ENCODE measurements at places on chromosomes 5 and 9. TPM values are rescaled to one million over a fixed set of nuclear protein-coding genes. Genes with fewer than 3 reads are reported as not detected.

QRFP gene
- total RNA-seq = 0.24 TPM

ZBTB5 gene
- 11.9 TPM for total RNA-seq

SEMA4D gene
- total RNA-seq = 20.9 TPM

SPRY4 gene
- total RNA-seq = 10.7 TPM

SNCB gene
- 0.89 TPM for total RNA-seq

BAAT gene
- not detected for total RNA-seq

BTNL8 gene
- 39.2 TPM for total RNA-seq

SLC36A3 gene
- not detected for total RNA-seq

GPRIN1 gene
- 2.4 TPM for total RNA-seq

IGFBPL1 gene
- 0.63 TPM for total RNA-seq

FYB1 gene
- 13.1 TPM for total RNA-seq

AIF1L gene
- 5.0 TPM for total RNA-seq

IL33 gene
- 25.1 TPM for total RNA-seq

IL3 gene
- total RNA-seq = not detected

ZDHHC11 gene
- 7.0 TPM for total RNA-seq

HTR1A gene
- total RNA-seq = not detected

MSX2 gene
- 0.66 TPM for total RNA-seq

CA9 gene
- total RNA-seq = 1.7 TPM

MCTP1 gene
- 12.3 TPM for total RNA-seq

LHFPL2 gene
- 63.6 TPM for total RNA-seq

GFPT2 gene
- total RNA-seq = 1.3 TPM

CFAP90 gene
- not detected for total RNA-seq

NEUROG1 gene
- not detected for total RNA-seq

CD74 gene
- 198 TPM for total RNA-seq

NHP2 gene
- 68.5 TPM for total RNA-seq

LAMC3 gene
- 0.58 TPM for total RNA-seq

NR5A1 gene
- not detected for total RNA-seq

RBM22 gene
- total RNA-seq = 41.0 TPM

MAMDC2 gene
- 3.5 TPM for total RNA-seq

FOXD4 gene
- total RNA-seq = 0.19 TPM

IFNB1 gene
- not detected for total RNA-seq

PCDHA11 gene
- 0.58 TPM for total RNA-seq

ANKDD1B gene
- 9.2 TPM for total RNA-seq

All from mucosa of descending colon (tissue), 3 donors.